GM20000 (cell line): ENCODE measurements at places on chromosomes 3 and 15.

DNA sequence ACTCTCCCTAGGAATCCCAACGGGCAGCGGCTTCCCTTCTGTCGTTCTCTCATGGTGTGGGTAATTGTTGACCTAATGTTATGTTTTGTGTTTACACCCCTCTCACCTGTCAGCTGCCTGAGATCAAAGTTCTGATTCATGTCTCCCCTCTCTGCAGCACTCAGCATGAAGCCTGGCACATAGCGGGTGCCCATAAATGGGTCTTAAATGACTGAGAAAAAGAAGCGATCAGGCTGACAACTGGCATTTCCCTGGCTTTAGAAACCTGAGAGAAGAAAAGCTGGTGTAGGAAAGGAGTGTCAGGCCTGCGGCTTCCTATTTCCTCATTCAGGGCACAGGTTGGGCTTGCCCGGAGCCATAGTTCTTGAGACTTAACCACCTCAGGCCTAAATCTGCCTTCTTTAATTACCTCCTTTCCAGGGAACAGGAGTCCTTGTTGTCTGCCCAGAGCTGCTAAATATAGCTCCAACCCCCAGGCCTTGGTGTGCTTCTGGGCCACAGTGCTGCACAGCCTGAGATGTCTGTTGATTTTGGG is 31.8 kb downstream of the LPP start:
- DNase-seq = no peak

- DNase-seq = no peak
Observed at GRCh38 chr3:140394488-140395133, 283.3 kb upstream of the TRIM42 start.

DNA sequence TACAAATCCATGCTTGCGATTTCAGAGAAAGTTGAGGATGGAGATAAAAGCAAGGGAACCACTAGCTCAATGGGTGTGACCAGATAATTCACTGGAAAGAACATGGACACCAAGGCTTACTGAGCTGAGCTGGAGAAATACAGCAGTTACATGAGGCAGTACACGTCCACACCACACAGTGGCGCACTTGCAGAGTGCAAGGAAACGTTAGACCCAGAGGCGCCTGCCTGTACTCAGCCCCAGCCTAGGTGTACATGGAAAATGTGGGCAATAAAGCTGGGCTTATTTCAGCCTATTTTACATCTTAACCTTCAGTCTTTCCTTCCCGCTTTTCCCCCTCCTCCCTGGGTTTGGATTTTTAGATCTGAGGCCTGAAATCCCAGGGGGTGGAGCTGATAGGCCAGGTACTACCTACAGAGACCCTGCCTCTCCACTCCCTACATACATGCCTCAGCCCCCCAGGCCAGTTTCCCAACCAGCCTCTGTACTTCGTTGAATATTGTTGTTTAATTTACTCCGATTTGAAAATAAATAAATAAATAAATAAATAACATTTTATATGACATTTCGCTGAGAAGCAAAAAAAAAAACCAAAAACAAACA is 60.1 kb downstream of the PCOLCE2 start:
- DNase-seq = peak; percentile 71

DNA sequence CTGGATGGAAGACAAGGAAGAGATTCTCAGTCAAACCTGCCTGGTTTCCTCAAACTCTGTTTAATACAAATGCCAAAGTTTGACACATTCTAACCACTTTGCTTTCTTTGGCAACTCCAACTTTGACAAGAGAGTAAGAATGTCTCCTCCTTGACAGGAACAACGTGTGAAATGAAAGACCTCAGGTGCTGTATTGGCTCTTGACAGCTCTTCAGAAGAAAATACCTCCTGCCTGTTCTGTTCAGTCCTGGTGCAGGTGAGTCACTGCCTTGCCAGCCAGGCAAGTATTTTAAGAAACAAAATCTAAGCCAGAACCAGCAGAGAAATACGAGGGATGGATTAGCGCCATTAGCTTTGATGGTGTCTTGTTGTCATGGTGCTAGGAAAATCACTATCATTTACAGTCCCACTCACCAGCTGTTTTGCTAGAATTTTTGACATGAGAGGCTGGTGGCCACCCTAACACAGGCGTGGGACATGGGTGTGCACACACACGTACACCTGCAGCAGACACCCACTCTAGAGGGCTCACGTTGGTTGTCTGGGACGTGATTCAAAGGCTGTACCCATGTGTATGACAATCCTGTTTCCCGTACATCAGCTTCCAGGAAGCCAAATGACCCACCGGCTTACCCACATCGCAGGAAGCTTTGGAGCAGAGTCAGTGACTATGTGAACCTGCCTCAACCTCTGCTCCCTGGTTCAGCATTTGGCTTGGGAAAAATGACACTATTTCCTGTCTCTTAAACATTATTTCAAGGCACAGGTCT is 60.4 kb downstream of the CCNL1 start:
- DNase-seq = no peak

GRCh38 chr15:38696790-38697495 is 132.3 kb upstream of the RASGRP1 start:
- DNase-seq = no peak

- DNase-seq = no peak
Observed at GRCh38 chr3:44023961-44024593, 217.6 kb upstream of the TOPAZ1 start.

GRCh38 chr3:63067999-63068645 is 192.9 kb upstream of the CADPS start:
- DNase-seq = peak; percentile 20

- peak; percentile 18 for DNase-seq
Observed at GRCh38 chr15:58628206-58628947, 121.1 kb downstream of the ADAM10 start.

DNA sequence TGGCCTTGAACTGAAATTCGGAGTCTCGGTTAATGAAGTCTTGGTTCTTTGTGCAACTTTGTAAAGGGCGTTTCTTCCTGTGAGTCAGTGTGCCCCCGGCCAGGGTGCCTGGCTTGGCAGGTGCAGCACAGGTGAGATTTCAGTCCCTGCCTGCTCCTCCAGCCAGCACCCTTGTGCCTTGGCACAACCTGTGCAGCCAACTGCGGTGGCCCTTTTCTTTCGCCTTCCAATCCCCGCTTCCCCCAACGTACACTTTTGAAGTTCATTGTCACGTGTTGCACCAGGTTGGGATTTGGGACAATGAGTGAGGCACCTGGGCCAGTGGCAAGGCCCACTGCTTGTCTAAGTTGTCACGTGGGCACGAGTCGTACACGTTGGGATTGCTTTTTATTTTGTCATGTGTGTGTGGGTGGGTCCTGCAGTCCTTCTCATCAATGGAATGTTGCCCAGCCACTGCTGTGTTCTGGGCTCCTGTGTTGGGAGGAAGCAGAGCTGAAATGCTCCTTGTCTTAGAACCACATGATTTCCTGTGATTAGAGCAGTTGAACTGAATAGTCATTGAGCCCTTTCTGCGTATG is 242.9 kb upstream of the BHLHE40 start:
- no peak for DNase-seq

DNA sequence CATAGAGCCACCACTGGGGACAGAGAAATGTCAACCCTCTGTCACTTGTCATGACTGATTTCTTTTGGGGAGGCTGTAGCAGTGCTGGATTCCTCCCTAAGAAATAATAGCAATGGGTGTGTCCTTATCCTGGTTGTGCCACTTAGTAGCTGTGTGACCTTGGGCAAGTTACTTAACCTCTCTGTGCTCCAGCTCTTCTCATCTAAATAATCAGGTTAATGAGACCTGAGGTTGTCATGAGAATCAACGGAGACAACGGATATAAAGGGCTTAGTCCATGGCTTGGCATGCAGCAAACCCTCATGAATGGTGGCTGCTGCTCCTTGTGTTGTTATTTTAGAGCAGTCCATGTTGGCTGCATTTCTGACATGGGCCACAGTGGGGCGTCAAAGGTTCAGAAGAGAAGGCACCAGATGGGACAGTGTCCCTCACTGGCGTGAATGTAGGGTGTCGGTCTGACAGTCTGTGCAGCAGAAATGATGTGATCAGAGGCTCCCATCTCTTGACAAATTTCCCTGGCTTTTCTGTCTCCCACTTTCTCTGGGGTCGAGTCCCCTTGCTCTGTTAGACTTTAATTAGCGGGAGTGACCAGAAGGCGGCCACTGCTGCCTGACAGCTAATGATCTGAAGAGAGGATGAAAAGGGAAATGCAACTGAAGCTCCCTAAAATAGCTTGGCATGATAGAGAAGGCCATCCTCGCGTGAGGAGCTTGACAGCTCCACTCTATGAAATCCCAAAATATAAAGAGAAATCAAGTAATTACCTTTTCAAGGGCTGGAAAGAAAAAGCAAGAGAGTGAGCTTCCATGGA is 209.4 kb downstream of the CADPS start:
- peak; percentile 27 for DNase-seq

GRCh38 chr3:53806182-53807116 is 39.8 kb downstream of the CHDH start:
- DNase-seq = no peak

DNA sequence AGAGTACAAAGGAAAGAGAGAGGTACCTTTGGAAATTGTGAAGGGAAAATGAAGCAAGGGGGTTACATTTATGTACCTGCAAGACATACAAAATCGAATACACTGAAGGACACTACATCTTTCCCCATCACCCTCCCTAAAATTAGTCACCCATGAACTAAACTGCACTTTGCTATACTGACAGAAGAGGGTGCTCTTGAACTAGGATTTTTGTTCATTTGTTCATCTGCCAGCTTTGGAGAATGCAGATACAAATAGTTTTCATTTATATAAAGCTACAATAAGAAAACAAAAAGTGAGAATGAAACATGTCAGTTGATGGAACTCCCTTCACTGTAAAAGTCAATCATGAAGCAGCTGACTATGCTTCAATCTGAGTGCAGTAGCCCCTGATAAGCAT is 55.7 kb downstream of the PCCB start:
- DNase-seq = no peak
